ENCODE measurements at places on chromosomes 1 and 21.

DNA sequence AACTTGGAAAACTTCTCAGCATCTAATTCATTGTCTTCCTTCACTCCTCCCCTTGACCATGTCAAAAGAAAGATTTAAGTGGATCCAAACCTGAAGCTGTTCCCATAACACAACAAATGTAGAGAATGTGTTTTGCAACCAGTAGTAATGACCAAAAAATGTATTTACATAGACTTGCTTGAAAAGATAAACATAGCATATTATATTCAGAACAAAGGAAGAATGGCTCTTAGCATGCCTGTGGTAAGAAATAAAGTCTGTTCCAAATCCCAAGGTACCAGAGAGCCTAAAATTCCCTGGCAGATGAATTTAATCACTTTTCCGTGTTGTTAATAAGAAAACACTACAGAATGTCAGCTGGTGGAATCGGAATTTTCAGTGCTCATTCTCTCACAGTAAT lies 36.8 kb downstream of the FMO3 start:
- DNase-seq: no peak

- no peak for DNase-seq
Observed at GRCh38 chr1:53693773-53694717, 44.9 kb downstream of the GLIS1 start.

DNA sequence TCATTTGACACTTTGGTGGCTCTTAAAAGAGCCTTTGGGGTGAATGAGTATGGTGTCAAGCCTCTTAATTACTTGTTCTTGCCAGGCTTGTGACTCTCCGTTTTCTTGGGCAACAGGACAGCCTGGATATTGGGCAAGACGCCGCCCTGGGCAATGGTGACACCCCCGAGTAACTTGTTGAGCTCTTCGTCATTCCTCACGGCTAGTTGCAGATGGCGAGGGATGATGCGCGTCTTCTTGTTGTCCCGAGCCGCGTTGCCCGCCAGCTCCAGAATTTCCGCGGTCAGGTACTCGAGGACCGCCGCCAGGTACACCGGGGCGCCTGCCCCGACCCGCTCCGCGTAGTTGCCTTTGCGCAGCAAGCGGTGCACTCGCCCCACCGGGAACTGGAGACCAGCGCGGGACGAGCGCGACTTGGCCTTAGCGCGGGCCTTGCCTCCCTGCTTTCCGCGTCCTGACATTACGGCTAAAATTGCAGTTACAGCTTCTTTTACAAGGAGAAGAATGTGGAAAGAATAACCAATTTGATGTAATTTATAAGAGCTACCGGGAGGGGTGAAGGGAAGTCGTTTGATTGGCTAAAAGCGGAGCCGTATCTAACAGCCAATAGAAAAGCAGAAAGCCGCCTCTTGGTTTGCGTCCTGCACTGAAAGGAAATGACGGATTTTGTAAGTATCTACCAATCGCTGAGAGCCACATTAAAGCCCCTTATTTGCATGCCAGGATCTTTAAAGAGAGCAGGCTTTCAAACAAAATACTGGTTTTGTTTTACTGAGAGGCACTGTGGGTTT lies 11.7 kb upstream of the BOLA1 start:
- peak; percentile 93 for DNase-seq

GRCh38 chr1:27445177-27445936 lies 44.6 kb downstream of the WASF2 start:
- DNase-seq: no peak

GRCh38 chr1:230293390-230293700 lies 132.8 kb downstream of the PGBD5 start:
- peak; percentile 58 for DNase-seq

Data from retina (tissue), 1 donor.